ENCODE measurements at places on chromosomes 13 and 19. TPM values are rescaled to one million over a fixed set of nuclear protein-coding genes. Genes with fewer than 3 reads are reported as not detected.

ZNF285 gene
- 3.6 TPM for total RNA-seq

GRCh38 chr19:21587117-21587461, 81.7 kb downstream of the ZNF429 start:
- DNase-seq, result no peak

IGFL2 gene
- total RNA-seq, result not detected

- DNase-seq, result no peak
Measured at GRCh38 chr19:18273561-18274218, 562 bp downstream of the IQCN start.

GRCh38 chr19:57637379-57637778, 4.4 kb downstream of the ZNF211 start:
- no peak for DNase-seq

GRCh38 chr19:39825093-39825463, 8.9 kb downstream of the DYRK1B start:
- DNase-seq, result no peak

GRCh38 chr19:50777830-50778303, 7.6 kb downstream of the GPR32 start:
- no peak for DNase-seq

GAS6 gene
- total RNA-seq, result 29.4 TPM

GRCh38 chr19:3323026-3323425, 43.4 kb upstream of the NFIC start:
- no peak for DNase-seq

Data from Caki2 (cell line).